ENCODE measurements at places on chromosomes 3 and 15.

DNA sequence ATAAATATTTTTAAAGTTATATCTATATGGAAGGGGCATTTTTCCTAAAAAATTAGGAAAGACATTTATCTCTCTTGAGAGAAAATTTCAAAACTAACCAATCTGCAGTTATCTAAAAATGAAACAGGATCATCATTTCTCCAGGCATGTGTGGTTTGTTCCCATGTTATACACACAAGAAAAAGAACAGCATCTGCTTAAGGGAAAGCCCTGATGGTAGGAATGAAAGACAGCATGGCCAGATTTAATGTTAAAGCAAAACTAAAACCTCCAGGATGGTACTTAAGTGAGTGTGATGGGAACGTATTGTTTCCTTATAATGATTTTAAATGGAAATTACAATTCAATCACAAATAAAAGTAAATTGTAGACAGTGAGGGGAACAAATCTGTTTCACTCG is 46.2 kb upstream of the GYG1 start:
- DNase-seq: no peak

- DNase-seq: no peak
Measured at GRCh38 chr3:126344380-126345041, 12.7 kb downstream of the KLF15 start.

DNA sequence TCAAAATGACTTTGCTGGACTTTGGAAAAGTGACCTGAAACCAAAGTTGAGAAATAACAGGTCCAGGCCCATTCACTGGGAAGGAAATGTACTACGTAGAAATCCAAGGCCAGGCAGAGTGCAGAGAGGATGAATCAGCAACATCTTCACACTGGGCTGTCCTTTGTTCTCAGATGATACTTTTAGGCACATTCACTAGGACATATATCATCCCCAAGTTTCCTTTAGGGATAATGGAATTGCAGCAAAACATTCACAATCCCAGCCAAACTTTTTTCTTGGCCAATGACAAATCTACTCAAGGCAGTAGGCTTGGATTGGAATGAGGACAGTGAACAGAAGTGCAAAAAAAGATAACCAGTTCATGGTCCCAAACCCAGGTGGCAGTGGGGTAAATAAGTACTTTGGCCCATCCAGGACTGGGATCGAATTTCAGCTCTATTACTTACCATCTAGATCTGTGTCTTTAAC is 75.1 kb downstream of the CLDN11 start:
- DNase-seq: no peak

DNA sequence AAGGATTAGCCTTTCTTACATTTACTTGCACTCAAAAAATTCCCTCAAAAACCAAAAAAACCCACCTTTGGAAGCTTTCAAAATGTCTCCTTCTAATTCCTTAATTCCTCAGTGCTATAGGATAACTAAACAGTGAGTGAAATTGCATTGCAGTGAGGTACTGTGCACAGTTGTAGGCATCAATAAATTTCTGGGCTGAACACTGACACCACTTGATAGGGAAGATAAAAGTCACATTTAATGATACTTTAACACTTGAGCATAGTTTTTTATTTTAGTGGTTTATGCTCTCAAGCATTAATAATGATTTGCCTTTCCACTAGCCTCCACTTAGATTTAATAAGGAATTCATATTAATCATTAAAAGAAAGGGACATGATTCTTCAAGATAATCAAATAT is 52.3 kb downstream of the MAP2K5 start:
- no peak for DNase-seq

DNA sequence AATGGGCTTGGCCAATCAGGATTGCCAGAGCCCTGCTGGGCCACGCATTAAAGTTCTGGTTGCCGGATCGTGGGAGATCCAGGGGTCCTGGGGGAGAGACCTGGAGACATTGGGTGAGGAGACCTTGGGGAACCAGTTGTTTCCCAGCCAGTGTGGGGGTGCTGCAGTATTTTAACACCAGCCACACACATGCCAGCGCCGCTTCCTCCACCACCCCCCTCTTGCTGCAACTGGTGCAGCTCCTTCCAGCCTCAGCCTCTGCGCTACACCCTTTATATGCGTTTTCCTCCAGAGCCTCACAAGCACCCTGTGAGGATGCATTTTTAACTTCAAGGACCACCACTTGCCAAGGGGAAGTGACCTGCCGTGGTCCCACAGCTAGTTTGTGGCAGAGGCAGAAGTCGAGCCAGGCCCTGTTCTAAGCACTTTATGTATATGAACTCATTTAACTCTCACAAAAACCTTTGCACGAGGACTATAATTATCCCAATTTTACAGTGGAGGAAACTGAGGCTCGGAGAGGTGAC is 29.4 kb upstream of the GRIP2 start:
- DNase-seq: no peak

DNA sequence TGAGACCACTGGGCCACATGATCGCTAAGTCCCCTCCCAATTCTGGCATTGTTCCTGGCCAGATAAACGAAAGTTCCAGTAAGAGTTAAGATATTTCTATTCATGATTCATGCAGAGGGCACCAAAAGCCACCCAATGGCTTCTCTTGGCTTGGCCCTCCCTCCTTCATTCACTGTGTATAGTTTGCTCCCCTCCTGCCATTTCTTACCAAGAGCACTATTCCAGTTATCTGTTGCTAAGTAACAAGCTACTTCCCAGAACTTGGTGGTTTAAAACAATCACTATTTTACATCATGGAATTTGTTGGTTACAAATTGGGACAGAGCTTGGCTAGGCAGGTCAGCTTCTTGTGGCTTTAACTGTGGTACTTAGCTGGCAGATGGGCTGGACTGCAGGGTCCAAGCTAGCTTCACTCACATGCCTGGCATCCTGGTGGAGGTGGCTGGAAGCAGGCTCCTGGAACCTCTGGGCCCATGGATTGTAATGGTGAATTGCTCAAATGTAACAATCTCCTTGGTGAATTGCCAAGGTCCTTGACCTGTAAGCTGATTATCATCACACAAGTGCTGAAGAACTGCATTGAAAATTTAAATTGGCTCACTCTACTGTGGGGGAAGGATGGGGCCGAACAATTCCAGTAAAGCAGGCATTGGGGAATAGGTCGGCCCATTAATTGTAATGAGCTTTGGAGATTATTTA is 16.6 kb downstream of the EAF1 start:
- DNase-seq: no peak

DNA sequence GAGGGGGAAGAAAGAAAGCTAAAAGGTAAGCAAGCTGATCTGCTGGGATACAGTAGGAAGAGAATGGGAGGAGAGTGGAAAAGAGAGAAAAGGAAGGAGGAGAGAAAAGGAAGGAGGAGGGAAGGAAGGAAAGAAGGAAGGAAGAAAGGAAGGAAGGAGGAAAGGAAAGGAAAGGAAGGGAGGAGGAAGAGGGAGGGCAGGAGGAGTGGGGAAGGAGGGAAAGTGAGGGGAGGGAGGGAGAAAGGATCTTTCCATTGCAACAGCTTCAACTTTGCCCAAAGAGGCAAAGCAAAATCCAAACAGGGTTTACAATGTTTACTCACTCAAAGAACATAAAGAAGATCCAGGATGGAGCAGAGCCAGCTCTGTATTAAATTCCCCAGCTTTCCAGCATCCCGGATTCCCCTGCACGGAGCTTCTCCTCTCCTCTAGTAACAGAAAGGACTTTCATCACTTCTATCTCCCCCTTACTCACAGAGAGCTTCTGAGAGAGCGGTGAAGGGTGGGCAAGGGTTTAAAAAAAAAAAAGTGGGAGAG is 494.2 kb upstream of the PROK2 start:
- DNase-seq: no peak

DNA sequence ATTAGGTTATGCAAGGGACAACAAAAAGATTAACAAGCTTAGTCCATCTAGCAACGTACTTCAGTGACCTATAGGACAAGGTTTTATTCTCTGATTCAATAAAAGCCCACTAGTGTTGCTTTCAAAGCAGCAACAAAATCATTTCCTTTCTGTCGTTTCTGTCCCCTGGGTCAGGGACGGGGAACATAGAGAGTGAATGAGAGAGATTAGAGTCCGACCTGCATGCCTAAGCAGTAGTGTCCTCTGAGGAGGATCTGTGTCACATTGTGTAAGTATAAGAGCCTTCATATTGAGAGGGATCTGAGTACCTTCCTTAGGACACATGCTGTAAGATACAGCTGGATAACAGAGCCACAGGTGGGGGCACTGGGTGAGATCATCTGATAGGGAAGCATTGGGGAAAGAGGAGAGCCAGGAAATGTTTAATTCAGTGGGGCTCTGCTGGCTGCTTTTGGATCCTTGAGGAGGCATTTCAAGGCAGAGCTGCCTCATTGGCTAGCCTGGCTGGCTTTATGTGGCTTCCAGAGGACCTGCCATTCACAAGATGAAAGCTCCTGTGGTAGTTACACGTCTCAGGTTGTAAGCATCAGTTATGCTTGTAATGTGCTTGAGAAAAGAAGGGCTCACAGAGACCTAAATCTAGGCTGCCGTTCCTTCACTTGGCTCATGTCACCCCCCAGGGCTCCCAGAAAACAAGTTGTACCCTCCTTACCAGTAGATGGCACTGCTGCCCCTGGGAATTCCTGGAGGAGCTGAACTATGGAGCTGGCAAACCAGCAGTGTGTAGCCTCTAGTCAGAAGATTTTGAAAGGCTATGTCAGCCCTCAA is 2.7 kb downstream of the TMEM108 start:
- peak; percentile 80 for DNase-seq

GRCh38 chr3:24110051-24110450 is 165.0 kb downstream of the NR1D2 start:
- no peak for DNase-seq

- DNase-seq: no peak
Measured at GRCh38 chr3:190877925-190878324, 15.4 kb upstream of the GMNC start.

- no peak for DNase-seq
Measured at GRCh38 chr15:77857419-77857818, 220.1 kb downstream of the TBC1D2B start.

GRCh38 chr15:48176112-48176511 is 2.0 kb downstream of the MYEF2 start:
- no peak for DNase-seq

DNA sequence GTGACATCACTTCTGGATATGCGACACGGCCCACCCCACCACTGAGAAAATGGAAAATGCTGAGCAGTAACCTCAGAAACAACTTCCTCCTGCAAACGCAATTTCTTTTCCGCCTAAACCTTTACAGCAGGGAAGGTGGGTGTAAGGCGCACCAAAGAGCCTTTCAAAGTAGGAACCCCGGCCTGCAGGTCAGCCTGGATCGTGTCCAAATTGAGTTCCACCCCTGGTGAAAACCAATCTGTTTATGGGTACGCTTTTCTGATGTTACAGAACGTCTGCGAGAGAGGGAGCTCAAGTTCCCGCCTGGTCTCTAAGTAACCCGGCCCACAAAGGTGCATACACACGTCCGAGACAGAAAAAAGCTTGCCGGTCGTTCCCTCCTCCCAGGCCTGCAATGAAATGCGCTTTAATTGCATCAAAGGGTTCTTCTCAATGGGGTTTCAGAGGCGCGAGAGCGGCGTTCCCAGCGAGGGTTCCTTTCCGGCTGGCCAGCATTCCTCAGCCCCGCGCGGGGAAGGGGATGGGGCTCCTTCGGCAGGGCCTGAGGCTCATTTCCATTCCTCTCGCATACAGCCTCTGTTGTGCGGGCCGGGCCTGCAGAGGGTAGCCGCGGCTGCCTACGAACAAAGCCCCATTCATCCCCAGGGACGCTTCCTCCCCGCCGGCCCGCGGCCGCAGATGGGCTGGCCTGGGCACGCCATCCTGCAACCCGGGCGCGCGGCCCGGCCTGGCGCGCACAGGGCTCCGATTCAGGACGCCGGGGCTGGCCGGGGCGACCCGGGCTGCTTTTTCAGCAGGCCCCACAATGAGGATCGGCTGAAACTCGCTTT is 138.1 kb downstream of the TMCO5A start:
- DNase-seq: peak; percentile 85

DNA sequence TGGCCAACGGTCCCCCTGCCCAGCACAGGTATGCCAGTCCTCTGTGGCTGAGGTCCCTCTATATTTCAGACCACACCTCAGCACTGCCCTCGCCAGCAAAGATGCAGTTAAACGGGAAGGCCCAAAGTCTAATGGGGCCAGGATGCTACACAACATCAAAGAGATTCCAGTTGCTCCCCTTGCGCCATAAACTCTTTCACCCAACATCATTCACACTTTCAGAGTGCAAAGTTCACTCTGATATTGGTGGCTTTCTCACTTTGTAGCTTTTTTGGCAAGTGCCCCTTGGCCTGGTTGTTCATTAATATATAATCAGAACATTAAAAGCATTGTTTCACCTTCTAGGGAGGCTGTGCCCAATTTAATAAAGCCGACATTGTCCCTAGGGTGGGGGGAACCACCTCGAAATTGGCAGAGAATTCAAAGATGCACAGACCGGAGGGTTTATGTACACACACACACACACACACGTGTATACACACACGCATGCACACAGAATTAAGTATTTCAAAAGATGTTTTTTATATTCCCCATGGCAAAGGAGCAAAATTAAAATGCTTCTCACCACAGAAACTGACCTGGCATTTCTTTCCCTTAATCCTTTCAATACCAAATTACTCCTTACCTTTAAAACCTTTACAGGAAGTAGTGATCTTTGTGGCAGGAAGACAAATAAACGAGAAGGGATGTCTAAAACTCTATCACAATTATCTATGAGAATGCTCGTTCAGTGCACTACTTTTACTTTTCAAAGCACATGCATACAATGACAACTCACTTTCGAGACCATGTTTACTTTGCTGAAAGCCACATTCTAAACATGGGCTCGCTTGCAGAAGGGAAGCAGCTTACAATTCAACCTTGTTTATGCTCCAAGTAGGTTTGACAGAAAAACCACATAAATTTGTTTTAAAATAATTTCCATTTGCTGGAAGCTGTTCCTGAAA is 19.5 kb downstream of the LRIG1 start:
- no peak for DNase-seq

GRCh38 chr3:125090649-125091048 is 34.9 kb upstream of the HEG1 start:
- DNase-seq: no peak

GRCh38 chr3:159417761-159418160 is 570.9 kb upstream of the IL12A start:
- DNase-seq: peak; percentile 49

DNA sequence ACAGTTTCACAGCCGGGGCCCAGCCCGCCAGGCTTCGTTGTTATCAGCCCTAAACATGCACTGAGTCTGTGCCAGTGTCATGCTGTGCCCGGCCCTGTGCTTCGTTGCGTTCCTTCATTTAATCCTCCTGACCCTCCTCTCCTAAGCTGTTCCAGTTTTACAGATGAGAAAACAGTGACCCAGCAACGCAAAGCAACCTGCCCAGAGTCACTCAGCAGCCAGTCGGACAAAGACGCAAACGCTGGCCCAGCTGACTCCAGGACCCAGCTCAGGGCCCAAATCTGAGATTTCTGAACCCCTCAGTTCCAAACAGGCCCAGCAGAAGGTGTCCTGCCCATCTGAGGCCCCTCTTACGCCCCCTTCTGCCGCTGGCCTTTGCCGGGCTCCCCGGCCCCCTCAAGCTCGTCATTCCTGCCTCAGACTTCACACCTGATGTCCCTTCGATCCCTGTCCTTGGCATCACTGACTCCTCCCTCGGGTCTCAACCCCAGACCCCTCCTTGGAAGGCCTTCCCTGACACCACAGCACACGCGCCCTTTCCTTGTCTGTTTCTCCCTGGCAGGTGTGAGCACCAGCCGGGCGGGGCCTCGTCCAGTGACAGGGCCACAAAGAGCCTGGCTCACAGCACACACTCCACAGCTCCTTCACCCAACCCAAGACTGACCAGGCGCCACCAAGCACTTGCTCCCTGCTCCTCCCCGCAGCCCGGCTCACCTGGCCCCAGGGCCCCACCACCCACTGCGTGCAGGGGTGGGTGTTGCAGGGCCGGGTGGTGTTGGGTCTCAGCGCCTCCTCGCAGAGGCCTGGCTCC is 48.1 kb downstream of the ADAMTS7 start:
- no peak for DNase-seq

- DNase-seq: no peak
Measured at GRCh38 chr15:77804210-77804609, 171.5 kb upstream of the LINGO1 start.
